DMS79 treated with DMSO at 0.1 percent for 48 hours (cell line): ENCODE measurements at places on chromosomes 4 and X.

DNA sequence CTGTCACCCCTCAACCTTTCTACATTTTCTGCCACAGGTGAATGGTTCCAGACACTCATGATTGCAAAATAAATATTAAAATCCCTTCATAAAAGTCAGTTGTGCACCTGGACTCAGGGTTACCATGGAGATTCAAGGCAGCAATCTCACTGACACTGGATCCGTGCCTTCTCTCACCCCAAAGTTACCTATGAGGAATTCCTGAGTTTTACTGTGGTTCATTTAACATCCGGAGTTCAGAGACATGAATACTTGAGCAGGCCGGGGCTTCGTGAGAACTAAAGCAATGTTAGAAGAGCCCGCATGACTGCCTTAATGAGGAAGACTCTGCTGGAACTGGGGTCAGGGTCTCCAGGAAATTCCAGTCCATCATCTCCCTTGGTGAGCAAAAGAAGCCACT, 12.5 kb upstream of the CLNK start:
- DNase-seq = no peak

DNA sequence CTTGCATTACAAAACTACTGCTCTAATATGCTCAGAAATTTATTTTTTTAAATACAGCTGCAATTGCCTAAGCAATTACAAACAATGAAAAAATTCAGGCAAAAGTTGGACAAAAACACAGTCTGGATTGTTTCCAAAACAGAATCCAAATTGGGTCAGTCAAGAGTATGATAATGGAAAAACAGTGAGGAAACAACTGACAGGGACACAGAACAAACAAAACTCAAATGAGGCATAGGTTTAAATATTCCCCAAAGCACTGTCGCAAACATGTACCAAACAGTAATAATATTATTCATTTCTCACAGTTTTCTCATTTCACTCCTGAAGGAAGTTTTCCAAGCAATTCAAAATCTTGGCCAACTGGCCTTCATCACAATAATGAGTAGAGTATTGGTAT, 386.6 kb downstream of the CENPC start:
- DNase-seq = no peak

DNA sequence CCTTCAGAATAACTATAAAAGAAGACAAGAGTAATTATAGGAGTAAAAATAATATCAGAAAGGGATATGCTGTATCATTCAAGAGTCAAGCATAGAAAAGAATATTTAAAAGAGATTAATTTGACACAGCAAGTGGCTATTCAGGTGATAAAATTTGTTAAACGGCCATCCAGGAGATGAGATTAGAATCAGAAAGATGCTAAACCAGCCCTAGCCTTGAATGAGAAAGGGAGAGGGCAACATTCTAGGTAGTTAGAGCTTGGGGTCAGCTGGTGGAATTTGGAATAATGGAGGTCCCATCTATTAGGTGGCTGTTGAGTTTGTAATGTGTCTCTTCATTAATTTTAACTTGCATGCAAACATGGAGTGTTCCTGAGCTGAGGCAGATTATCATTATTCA, 350.5 kb upstream of the PABPC4L start:
- DNase-seq = no peak

DNA sequence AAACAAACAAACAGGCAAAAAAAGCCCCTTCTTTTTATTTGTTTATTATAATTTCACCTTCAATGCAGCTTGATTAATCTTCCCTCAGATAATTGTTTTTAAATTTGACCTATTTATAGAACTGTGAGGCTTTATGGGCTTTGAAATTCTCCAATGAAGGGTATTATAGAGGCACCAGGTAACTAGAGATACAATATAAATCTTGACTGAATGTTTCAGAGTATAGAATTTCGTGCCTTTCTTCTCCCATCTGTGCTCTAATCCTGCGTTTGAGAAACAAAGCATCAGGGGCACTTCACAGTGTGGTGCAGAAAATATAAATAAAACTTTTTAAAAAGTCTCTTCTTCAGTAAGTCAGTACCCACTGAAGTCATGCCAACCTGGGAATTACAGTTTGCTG, 120.9 kb downstream of the ANKRD50 start:
- DNase-seq = no peak

- no peak for DNase-seq
Measured at GRCh38 chr4:183344523-183345255, 22.5 kb upstream of the CLDN24 start.
